ENCODE measurements at places on chromosomes 6 and 20.

GRCh38 chr6:133130863-133131262 is 110.3 kb upstream of the EYA4 start:
- DNase-seq, result no peak

GRCh38 chr20:25272223-25273000 is 24.5 kb downstream of the PYGB start:
- no peak for DNase-seq

DNA sequence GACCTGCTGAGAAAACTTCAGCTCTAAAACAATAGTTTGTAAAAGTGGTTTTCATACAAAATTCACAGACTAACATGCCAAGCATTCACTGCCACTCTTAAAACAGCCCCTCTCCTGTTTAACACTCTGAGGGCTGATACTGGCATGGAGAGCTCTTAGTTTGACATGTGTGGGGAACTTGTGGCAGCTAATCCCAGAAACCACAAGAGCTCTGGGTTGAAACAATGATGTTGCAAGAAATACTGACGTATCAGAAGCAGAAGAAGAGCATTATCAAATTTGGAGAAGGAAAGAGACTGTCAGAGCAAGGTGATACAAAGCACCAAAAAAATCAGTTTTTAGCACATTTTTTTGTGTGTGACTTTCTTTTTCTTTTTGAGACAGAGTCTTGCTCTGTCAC is 5.1 kb downstream of the BEND3 start:
- no peak for DNase-seq

- DNase-seq, result no peak
Measured at GRCh38 chr6:129073691-129074395, 190.9 kb downstream of the LAMA2 start.

GRCh38 chr6:158611039-158611438 is 33.5 kb downstream of the DYNLT1 start:
- DNase-seq, result no peak

DNA sequence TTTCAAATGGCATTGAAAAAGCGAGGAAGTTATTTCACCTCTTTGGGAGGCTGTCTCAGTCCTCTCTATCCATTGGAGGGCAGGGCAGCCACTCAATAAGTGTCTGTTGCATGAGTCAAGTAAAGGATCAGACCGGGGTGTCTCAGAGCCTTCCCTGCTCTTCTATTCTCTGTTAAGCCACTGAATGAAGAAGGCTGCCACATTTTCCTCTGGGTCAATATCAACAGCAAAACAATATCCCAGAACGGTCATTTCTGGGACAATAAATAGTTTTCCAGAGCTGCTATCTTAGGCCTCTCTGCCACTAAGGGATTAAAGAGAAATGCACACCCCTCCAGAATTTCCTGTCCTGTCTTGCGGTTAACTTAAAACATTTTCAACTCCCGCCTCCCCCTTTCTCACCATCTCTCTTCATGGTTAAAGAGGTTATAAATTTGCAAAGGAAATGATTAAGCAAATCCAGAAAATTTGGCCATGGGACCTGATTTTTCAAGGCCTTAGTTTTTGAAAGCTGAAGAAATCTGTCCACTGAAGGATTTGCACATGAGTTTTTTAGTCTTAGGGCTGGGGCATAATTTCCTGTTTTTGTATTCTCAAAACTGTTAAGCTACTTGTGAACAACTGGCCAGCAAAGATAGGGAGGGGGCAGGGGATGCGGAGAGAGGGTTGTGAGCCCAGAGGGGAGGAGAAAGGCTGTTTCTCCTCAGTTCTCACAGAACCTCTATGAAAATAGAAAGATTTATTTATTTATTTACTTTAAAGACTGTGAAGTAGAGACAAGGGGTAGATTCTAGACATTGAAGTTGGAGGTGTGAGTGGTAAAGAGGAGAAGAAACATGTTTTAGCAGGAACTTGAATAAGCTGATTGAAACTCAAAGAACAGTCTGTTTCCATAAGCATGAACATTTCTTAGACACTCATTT is 135.7 kb downstream of the BCAS1 start:
- DNase-seq, result peak; percentile 79

GRCh38 chr6:36692220-36692619 is 5.4 kb upstream of the RAB44 start:
- DNase-seq, result no peak

DNA sequence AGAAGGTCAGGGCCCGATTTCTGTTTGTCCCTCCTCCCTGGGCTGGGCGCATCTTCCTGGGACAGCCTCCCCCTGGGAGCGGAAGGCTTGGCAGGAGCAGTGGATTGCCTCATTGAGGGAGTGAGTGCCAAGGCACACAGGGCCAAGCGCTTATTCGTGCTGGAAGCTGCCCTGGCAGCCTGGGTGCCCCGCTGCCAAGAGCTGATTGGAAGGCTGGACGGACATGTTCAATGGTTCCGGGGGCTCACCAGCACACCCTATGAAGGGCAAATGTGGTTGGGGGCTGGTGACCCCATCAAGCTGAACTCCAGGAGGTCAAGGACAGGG is 10.3 kb upstream of the ZNF831 start:
- no peak for DNase-seq

GRCh38 chr20:16007962-16008361 is 565.3 kb downstream of the KIF16B start:
- DNase-seq, result no peak

DNA sequence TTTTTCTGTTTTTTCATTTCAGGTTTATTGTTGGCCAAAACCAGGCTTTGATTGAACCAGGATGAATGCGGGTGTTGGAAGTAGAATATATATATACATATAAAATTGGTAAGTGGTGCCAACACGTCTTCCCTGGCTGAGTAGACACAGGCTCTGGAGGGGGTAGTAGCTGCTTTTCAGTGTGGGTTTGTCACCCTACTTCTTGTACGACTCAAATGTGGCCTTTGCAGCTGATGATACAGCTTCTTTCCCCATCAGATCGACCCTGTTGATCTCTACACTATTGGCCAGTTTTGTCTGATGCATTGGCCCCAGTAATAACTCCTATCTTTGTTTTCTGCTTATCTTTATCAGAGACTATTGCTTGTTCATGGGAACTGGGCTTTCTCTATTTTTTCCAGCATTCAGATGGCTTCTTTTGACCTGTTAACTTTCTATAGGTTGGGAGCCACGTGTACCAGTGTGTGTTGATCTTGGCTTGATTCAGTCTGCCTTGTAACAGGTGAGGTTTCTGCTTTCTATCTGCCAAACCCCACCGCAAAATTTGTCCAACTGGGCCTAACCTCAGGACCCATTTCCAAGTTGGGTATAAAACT is 2.7 kb upstream of the ZNFX1 start:
- no peak for DNase-seq

- DNase-seq, result no peak
Measured at GRCh38 chr6:41494212-41495110, 51.7 kb upstream of the FOXP4 start.

GRCh38 chr6:135281964-135282363 is 100.9 kb downstream of the MYB start:
- DNase-seq, result no peak

GRCh38 chr6:16851758-16852157 is 90.5 kb upstream of the ATXN1 start:
- no peak for DNase-seq

DNA sequence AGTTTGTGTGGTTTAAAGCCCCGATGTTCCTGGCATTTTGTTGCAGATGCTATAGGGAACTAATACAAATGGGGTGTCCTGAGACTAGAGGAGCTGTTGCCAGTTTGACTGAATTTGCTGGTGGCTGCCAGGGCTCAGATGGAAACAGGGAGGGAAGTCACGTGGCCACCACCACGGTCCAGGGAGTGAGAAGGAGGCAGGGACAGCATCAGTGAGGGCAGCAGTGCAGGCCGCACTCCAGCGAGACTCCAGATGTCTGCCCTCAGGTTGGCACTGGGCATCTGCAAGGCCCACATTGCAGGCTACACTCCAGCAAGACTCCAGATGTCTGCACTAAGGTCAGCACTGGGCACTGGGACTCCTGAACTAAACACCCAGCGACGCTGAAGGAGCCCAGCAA is 86.2 kb downstream of the RAMACL start:
- DNase-seq, result no peak

DNA sequence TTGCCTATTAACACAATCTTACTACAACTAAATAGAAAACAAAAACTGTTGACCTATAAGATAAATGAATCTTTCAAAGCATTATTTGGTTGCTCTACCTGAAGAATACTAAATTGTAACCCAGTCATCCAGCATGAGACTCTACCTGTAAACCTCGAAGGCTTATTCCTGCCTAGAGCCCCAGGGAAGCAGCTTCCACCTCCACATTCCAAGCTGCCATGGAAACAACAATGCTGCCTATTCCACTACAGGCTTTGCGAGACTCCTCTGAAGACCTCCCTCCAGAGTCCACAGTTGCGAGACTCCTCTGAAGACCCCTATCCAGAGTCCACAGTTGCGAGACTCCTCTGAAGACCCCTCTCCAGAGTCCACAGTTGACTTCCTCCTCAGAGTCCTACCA is 15.7 kb downstream of the GMDS start:
- DNase-seq, result no peak

DNA sequence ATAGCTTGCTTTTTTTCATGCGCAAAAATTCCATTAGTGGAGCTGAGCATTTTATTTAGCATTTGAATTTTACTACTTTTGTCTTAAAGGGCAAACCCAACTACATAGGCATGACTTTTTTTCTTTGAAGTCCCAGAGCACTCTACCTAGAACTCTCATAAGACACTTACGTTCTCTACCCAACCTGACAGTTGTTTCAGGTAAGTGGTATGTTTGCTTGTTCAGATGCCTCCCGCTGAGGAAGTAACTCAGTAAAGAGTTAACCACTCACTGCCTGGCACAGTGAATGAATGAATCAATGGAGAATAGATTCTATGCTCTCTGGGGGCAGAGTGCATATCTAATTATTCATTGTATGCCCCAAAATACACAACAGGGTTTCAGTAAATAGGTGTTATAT is 212.3 kb upstream of the PRDM1 start:
- no peak for DNase-seq

- DNase-seq, result no peak
Measured at GRCh38 chr20:31664696-31665354, 27.1 kb downstream of the COX4I2 start.

- no peak for DNase-seq
Measured at GRCh38 chr6:11648436-11648775, 110.9 kb downstream of the TMEM170B start.

DNA sequence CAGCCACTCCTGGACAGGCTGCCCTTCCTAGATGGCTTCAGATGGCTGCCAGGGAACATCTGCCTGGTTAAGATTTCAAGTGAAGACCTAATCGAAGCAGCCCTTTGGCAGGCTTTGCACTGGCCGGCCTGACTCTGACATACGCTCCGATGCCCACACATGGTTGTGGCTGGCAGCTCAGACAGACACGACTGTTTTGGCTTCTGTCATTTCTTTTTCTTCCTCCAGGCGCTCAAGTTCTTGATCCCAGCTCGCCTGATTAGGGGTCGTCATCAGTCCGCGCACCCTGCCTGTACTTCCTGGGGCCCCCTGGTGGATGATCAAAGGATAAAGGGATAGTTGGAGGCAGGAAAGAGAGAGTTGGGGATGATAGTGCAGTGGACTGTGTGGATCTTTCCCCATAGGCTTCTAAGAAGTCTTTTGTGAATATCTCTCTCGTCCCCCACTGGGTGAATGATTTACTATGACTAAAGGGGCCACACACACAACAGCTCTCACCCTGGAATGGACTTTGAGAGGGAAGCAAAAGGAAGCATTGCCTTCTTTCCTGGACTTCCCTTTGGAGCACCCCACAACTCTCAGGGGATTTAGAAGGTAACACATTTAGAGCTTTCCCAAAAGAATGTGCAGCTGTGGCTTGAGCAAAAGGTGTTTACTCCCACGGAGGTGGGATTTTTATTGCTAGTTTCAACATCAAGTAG is 21.4 kb upstream of the TRAM2 start:
- no peak for DNase-seq

DNA sequence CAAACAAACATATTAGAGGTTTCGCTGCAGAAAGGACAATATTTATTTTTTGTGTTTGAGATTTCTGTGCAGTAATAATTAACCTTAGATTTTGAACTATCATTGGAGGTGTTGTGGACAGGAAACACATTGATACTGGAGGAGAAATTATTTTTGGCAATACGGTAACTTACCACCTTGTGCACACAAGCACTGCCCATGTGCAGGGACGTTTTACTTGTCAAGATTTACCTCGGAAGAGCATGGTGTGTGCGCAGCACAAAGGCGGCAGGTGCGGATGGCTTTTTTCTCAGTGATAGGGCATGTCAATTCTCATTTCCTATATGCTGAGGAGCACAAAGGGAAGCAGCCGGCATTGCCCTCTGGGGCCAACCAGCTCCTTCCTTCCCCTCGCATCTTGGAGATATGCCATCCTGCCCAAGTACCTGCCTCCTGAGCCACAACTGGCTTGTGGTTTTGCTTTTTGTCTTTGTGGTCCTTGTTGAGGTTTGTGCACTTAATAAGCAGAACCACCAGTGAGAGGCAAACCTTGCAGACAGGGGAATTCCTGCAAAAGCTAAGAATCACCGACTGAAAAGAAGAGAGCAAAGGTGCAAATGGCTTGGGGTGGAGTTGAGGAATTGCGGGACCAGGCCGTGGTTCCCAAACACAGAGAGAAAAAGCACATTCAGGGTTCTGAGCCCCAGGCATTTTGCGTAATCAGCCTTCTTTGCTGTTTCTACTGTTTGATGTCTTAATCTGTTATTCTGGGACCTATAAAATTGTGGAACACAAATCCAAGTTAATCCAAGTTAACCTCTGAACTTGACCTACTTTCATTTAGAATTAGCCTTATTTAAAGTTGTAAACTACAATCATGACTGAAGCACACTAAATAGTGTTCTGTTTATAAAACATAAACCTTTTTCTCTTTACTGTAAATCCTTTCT is 21.9 kb downstream of the SAMD5 start:
- no peak for DNase-seq

- DNase-seq, result peak; percentile 97
Measured at GRCh38 chr6:136609873-136610706, 59.9 kb upstream of the MAP7 start.

GRCh38 chr20:46001498-46001897 is 7.2 kb upstream of the MMP9 start:
- DNase-seq, result no peak

GRCh38 chr6:155589190-155589589 is 133.6 kb upstream of the NOX3 start:
- DNase-seq, result no peak

GRCh38 chr6:31403283-31404060 is at the start of gene MICA:
TSS of gene MICA (plus strand) at chr6:31403595. CDS start at chr6:31403633, 38 bp downstream.
- no peak for DNase-seq

- DNase-seq, result no peak
Measured at GRCh38 chr20:35492352-35492751, 37.0 kb downstream of the CEP250 start.

GRCh38 chr6:150410399-150410798 is 41.6 kb downstream of the IYD start:
- DNase-seq, result no peak

DNA sequence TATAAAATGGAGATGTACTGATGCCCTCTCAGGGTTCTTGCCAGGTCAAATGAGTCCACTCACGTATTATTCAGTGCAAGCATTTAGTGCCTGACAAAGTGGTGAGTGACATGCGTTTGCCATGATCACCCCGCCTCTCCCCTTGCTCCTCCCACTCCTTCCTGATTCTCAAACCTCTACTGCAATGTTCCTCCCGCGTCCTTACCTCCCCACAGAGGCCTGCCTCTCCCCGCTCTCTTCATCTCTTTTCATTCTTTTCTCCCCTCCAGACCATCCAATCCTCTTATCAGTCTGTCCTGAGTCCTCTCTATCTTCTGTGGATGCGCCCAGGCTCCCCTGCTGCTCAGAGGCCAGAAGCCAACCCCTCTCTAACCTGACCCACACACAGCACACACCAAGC is 40.7 kb downstream of the KCNK5 start:
- DNase-seq, result no peak

GRCh38 chr20:50186987-50187402 is 3.6 kb upstream of the CEBPB start:
- DNase-seq, result no peak

GRCh38 chr6:150025201-150025917 is at the start of gene RAET1L:
TSS of gene RAET1L (minus strand) at chr6:150025532. CDS start at chr6:150025471, 61 bp downstream.
- peak; percentile 8 for DNase-seq
